ENCODE measurements at places on chromosomes 4 and X. TPM values are rescaled to one million over a fixed set of nuclear protein-coding genes. Genes with fewer than 3 reads are reported as not detected.

TMEM129 gene
- total RNA-seq, result 45.1 TPM

SHROOM4 gene
- 7.9 TPM for total RNA-seq

HS3ST1 gene
- total RNA-seq, result 0.94 TPM

BGN gene
- total RNA-seq, result 0.23 TPM

TCEAL7 gene
- total RNA-seq, result 16.5 TPM

TMPRSS11A gene
- total RNA-seq, result not detected

CT45A2 gene
- total RNA-seq, result not detected

PNMA3 gene
- total RNA-seq, result 8.5 TPM

SLC10A6 gene
- not detected for total RNA-seq

TCEAL9 gene
- total RNA-seq, result 31.6 TPM

GAGE10 gene
- total RNA-seq, result not detected

KLHL5 gene
- total RNA-seq, result 24.5 TPM

CTAG1B gene
- total RNA-seq, result not detected

DDIT4L gene
- total RNA-seq, result 7.0 TPM

ABCE1 gene
- total RNA-seq, result 185 TPM

SYNPO2 gene
- 3.4 TPM for total RNA-seq

MXRA5 gene
- 3.1 TPM for total RNA-seq

USP26 gene
- total RNA-seq, result not detected

CT45A8 gene
- total RNA-seq, result not detected
